H7 (cell line): ENCODE measurements at places on chromosomes 6 and 20.
A peak's percentile ranks its signal among the peaks of the same experiment; 100 is the strongest.

DNA sequence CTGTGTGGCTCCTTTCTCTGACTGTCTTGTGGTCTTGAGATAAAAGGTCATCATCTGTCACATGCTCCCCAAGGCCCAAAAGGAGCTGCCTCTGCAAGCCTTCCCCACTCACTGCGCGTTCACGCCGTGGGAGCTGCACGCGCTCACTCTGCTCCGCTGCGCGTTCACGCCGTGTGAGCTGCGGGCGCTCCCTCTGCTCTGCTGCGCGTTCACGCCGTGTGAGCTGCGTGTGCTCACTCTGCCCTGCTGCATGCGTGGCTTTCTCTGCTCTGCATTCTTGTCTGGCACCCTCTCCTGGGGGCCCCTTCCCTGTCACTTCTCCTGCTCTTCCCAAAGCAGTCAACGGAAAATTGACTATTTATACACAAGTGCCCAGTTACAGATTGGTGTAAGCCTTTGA lies 42.5 kb downstream of the PSMB1 start:
- DNase-seq: no peak

GRCh38 chr6:12208190-12208589 lies 82.0 kb upstream of the EDN1 start:
- DNase-seq: no peak

DNA sequence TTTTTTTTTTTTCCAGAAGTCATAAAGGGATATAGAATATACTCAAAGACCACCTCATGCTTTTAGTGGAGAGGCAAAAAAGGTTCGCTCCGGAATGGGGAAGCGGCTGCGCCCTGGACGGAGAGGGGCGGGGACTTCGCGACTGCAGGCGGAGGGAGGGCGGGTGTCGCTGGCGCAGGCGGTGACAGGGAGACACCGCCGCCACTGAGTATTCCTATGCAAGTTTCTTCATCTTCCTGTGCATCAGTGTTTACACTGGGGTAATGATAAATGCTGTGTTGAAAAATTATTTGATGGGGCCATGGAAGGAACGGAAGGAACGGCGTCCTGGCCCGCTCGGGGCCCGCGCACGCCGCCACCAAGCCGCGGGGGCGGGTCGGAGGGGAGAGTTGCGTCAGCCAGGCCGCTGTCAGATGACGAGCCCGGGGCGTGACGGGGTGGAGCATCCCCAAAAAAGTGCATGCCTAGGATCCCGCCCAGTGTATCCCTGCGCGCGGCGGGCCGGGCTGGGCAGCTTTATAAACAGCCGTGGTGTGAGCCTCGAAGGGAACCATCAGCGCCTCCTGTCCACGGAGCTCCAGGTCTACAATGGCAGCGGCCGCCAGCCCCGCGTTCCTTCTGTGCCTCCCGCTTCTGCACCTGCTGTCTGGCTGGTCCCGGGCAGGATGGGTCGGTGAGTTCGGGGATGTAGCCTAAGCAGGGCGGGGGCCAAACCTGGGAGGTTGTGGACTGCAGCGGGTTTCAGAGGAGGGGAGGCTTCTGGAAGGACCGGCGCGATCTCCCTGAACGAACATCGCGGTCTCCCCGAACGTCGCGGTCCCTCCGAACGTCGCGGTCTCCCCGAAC lies at the start of gene ULBP1:
ULBP1 (plus strand) TSS at position 482 of the 846 bp plus-strand sequence; CDS start at position 589, 107 bp downstream.
- peak; percentile 96 for DNase-seq

GRCh38 chr20:47272893-47273590 lies 83.5 kb downstream of the ZMYND8 start:
- peak; percentile 83 for DNase-seq

DNA sequence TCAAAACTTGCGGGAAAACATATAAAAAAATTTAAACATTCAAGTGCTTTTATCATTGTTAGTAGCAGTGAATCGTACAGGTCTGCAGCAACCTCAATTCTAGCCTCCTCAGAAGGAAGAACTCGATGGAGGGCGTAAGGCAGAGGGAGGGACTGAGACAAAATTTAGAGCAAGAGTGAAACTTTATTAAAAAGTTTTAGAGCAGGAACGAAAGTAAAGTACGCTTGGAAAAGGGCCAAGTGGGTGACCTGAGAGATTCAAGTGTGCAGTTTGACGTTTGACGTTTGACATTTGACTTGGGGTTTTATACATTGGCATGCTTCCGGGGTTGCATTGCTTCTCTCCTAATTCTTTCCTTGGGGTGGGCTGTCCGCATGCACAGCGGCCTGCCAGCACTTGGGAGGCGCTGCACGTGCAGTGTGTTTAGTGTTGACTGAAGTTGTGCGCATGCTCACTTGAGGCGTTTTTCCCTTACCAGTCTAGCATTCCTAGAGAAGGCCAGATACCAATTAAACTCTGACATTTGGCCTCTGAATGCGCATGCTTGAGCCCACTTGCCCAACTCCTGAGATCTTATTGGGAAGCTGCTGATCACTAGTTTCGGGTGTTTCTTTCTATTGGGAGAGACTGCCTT lies 82.6 kb downstream of the TBX18 start:
- DNase-seq: no peak

DNA sequence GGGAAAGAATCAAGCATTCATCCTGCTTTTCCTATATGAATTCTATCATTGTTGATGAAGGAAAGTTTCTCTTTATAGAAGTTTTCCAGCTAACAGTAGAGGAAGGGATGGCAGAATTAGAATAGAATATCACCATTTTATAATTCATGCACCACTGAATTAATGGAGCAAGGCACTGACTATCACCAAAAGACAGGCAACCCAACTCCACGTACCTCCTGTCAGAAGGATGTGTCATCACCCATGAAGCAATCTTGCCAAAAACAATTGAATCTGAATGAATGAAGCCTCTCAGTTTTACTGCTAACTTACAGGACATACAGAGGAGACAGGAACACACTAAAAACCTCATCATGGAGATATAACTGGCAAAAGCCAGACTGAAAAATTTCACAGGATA lies 122.4 kb downstream of the NFATC2 start:
- no peak for DNase-seq

GRCh38 chr6:89840538-89840937 lies 10.9 kb downstream of the CASP8AP2 start:
- no peak for DNase-seq

- no peak for DNase-seq
These were observed 87.5 kb downstream of the CRYBG1 start for GRCh38 chr6:106448000-106448426.

- DNase-seq: no peak
These were observed 61.5 kb upstream of the TMEM181 start for GRCh38 chr6:158498362-158498761.

DNA sequence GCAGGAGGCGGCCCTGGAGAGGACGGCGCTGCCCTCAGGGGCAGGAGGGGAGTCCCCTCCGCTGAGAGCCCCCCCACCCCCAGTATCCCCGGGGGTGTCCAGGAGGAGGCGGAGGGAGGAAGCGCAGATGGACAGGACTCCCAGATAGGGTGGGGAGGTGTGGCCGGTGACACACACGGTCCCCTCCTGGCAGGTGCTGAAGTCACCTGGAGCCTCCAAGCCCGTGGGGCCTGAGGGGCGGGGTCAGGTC lies 1.4 kb downstream of the STMN3 start:
- DNase-seq: peak; percentile 68

- no peak for DNase-seq
These were observed 11.2 kb downstream of the SLC24A3 start for GRCh38 chr20:19223640-19224039.

DNA sequence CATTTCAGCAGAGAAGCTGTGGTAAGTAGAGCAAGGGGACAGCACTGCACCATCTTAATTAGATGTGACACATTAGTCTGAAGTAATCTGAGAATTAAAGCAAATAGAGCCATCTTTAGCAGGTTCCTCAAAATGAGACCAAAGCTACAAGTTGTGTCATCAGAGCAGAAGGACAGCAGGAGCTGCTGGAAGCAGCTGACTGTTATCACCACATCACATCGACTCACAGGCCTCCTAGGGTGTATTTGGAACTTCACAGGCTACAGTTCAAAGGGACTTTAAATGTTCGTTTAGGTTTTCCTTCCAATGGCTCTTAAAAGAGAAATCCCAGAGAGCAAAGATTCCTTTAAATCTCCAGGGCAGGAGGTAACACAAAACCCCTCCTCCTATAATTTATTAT lies 69.5 kb downstream of the LCA5 start:
- DNase-seq: no peak

GRCh38 chr6:124694139-124694705 lies 268.0 kb upstream of the RNF217 start:
- no peak for DNase-seq

DNA sequence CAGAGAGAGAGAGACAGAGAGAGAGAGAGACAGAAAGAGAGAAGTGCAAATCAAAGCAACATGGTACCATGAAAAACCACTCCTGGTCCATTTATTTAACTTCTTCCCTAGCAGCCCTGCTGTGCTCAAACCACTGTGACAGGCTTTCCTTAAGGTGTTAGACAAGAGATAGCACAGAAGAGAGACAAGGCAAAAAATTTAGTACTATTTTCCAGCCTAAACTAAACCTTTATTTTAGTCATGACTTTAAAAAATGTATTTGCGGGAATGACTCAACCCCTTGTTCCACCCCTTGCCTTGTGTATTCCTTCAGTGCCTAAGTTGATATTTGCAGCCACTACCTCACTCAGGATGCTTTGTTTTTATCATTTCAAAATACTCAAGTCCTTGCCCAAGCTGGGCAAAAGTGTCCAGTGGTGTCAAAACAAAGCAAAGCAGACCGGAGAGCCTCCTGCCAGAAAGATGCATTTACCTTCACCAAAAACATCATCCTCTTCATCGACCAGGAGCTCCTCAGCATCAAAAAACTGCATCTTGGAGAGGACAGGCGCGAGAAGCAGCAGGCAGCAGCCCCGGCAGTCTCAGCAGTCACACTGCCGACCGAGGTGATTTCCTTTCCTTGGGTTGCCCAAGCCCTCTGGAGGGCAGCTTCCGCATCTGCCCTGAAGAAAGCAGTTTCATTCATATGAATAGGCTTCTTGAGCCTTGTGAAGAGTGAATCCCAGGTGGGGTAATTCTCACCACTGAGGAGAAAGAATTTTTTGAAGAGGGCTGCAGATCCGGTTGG lies at the start of gene RIPOR2:
RIPOR2 (minus strand) TSS at position 595 of the 787 bp plus-strand sequence; CDS start at position 533, 62 bp downstream.
- peak; percentile 33 for DNase-seq

- DNase-seq: no peak
These were observed 40.7 kb upstream of the TAGAP start for GRCh38 chr6:159085396-159085895.

- no peak for DNase-seq
These were observed 12.2 kb upstream of the RSPH3 start for GRCh38 chr6:159012201-159012600.

DNA sequence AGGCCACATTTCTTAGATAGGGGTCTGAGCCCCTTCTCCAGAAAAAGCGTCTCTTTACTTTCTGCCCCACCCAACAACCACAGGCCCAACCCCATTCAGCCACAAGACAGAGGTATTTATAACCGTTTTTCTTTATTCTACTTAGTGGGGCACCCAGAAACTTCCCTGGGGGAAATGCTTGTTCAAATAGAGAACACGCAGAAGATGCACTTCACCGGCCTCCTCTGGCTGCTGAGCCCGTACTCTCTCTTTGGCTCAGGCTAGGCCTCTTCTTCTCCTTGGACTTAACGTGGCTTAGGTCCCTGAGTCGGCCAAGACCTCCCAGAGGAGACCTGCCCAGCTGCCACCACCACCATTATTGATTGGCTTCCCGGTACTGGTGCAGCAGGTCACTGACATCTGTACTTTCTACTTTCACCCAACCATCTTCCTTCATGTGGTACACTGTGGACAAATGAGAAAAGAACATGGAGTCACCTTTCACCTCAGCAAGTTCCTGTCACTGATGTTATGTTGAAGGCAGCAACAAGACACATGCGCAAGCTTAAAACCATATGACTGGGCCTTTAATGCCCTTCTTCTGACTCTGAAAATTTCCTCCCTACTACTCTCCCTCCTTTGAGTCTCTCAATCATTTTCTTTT lies 2.2 kb upstream of the TAP2 start:
- DNase-seq: no peak
